ACHN (cell line): ENCODE measurements at places on chromosomes 1 and 21.

DNA sequence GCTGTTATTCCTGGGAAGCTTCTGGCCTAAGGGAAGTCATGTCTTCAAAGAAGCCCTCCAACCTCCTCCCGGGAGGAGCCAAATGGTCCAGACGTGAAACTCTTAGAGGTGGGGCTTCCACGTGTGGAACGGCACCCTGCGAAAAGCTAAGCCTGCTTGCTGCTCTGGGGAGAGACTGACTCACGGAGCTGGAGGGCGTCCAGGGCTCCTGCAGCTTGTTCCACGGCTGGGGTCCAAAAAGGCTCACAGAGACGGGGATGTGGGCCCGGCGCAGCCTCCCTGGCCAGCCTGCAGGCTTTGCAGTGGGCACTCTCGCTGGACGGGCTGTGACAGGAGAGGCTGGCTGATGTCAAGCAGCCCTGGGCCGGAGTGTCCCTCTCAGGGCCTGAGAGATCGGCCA is 105.1 kb downstream of the COLGALT2 start:
- DNase-seq: peak; percentile 62

DNA sequence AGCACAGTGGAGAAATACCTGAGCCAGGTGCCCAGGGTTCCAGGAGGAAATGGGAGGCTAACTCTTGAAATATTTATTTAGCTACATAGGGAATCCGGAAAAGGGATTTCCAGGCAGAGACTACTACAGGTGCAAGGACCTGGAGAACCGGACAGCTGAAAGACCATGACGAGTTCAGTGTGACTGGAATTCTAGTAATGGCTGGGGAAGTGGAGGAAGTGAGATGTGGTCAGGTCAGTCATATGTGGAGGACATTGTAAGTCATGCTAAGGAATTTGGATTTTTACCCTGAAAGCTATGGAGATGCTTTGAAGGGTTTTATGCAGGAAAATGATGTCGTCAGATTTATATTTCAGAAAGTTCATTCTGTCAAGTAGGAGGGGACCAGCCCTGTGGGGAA is 1.8 kb downstream of the CAP1 start:
- DNase-seq: peak; percentile 15

DNA sequence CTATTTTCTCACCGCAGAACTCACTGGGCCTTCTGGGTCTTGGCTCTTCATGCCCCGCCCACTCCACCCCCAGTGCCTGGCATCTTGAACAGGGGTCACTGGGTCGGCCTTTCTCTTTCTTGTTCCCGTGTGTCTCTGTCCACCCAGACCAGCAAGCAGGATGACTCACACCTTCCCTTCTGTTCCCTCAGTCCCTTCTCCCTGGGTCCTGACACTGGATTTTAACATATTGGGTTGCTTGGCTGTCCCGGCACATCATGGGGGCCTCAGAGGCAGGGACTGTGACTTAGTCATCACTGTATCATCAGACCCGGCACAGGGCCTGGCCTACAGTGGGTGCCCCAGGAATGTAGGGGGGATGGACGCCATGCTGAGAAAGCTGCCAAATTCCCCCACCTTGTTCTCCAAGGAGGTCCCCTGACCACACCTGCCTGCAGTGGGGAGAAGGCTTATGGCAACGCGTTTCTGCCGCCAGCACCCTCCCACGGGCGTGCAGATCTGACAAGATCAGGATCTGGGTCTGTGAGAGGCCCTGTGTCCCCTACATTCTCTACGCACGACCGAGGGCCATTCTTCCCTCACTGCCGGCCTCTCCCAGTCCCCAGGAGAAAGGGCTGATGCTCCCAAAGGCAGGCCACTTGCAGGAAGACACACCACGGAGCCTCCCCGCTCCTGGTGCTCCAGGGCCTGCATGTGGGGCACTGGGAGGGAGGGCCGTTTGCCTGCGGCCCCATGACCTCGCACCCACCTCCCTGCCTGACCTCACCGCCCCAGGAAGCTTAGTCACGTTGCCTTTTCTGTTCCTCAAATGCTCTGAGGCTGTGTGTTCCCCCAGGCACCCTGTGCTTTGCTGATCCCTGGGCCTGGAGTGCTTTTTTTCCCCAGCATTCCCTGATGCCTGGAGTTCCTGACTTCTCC is 157.2 kb upstream of the TMEM51 start:
- DNase-seq: peak; percentile 86

DNA sequence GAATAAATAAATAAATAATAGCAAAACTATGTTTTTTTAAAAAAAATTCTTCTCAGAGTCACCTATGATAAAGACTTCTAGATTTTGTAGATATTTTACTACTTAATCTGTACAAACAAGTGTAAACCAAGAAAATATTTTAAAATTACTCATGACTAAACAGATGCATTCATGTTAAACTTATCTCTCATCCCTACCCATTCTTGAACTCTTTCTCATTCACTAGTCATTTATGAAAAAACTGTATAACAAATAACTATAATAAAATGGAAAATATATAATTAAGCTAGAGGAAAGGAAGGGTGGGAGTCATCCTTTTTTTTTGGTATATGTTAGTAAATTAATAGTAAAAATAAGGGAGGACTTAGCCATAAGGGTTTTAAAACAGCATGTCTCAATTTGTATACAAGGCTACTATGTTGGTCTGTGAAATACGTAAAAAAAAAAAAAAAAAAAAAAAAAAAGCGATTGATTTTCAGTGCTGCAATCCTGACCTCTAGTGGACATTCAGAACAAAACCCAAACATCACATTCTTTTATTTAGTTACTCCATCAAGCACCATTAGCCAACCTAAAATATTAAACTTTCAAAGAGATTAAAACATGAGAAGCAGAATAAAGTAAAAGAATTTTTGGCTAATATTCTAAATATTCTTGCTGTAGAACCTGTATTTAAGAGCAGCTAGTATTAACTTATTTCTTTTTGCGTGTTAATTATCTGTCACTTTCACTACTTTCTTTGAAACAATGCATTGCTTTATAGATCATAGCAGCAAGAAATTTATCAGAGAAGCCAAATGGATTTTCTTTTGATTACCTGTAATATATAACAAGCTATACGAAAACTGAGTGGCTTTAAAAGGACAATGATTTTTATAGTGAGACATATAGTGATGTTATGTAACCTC is 255.8 kb upstream of the CACYBP start:
- DNase-seq: peak; percentile 62

GRCh38 chr1:186659890-186660341 is 20.3 kb downstream of the PTGS2 start:
- no peak for DNase-seq

DNA sequence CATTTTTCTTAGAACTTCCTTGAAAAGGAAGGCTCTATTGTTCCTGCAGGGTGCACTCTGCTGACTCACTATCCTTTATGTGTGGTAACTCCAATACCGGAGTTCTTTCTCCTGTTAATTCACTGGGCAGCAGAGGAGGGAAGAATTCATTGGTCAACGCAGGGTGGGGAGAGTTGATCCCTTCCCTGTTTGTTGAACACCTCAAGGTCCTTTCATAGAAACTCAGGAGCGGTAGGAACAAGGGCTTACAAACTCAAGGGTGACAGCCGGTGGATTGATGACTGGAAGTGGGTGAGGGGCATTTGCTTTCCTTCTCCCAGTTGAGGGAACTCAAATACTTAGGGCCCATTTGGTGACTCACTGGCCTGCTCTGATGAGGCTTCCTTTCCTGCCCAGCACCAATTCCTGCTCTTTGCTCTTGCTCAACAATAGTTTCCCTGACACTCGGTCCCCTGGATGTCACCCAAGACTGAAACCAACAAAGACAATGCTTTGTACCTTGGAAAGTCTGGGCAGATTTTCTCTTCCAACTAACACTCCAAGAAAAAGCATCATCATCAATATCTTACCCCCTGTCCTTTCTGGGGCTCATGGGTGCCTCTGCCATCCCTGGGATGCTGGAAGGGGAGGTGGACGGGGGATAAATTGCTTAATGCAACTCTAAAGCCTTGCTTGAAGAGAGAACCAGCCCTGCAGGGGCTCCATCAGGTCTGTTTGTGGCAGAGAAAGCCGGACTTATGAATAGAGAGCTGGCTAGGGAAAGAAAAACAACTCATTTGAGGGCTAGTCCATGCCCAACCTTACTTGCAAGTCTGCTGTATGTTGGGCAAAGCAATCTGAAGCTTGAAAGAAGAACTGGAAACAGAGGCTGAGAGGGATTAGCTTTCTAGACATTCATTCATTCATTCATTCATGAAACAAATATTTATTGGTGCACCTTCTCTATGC is 9.3 kb downstream of the SLC26A9 start:
- DNase-seq: no peak

- DNase-seq: no peak
Measured at GRCh38 chr21:33015756-33016155, 10.0 kb upstream of the OLIG2 start.

- DNase-seq: no peak
Measured at GRCh38 chr1:173476197-173476664, 904 bp upstream of the PRDX6 start.

- no peak for DNase-seq
Measured at GRCh38 chr1:36918604-36919003, 115.7 kb downstream of the GRIK3 start.

DNA sequence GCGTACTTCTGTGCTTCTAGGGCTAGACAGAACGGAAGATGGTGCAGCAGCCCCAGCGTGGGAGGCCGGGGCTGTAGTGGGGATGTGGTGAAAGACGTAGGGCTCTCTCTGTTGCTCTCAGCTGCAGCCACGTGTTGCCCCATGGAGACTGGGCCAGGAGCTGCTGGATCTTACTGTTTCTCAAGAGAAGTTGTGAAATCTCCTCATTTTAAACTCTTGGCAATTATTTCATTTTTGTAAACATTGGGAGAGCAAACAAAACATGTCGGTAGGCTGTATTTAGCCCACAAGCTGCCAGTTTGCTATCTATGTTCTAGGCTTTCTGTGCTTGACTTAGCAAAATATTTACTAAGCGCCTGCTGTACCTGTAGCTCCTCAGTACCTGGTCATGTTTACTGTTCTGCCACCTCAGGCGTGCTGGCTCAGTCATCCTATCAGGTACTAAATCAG is 15.9 kb upstream of the ELOA start:
- DNase-seq: no peak

- no peak for DNase-seq
Measured at GRCh38 chr1:174974711-174975119, 25.0 kb upstream of the CACYBP start.

DNA sequence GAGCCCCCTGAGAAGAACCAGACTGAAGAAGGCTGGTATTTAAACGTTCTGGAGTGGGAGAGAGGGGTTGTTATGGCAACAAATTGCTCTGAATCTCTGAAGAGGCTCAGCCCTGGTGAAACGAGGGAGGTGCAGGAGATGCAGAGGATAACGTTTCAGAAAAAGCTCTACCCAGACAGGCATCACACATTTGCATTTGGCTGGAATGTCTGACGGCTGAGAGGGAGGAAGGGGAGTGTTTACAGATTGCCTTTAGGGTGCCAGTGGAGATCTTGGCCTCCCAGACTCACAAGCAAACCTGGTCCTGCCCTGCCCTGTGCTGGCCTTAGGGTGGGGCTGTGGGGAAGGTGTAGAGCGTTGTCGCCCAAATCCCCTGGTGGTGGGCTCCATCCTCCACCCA is 169.0 kb upstream of the AJAP1 start:
- no peak for DNase-seq

DNA sequence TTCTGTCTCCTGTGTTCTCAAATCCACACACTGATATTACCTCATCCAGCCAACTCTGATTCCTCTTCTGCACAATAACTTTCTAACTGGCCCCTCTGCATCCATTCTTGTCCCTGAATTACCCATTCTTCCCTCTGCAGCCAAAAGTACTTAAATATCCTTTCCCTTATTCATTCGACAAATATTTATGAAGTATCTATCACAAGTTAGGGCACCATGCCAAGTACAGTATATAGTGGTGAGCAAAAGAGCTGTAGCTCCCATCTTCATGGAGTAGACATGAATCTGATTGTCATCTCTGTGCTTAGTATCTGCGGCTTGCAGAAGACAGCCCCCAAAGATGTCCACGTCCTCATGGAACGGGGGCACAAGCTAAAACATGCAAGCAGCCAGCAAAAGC is 316.8 kb downstream of the SETD4 start:
- no peak for DNase-seq

- no peak for DNase-seq
Measured at GRCh38 chr1:94982398-94982797, 55.5 kb upstream of the CNN3 start.

- DNase-seq: no peak
Measured at GRCh38 chr1:188225975-188226374, 1397.2 kb downstream of the PLA2G4A start.

GRCh38 chr1:223401873-223402789 is 8.9 kb downstream of the CCDC185 start:
- peak; percentile 47 for DNase-seq

DNA sequence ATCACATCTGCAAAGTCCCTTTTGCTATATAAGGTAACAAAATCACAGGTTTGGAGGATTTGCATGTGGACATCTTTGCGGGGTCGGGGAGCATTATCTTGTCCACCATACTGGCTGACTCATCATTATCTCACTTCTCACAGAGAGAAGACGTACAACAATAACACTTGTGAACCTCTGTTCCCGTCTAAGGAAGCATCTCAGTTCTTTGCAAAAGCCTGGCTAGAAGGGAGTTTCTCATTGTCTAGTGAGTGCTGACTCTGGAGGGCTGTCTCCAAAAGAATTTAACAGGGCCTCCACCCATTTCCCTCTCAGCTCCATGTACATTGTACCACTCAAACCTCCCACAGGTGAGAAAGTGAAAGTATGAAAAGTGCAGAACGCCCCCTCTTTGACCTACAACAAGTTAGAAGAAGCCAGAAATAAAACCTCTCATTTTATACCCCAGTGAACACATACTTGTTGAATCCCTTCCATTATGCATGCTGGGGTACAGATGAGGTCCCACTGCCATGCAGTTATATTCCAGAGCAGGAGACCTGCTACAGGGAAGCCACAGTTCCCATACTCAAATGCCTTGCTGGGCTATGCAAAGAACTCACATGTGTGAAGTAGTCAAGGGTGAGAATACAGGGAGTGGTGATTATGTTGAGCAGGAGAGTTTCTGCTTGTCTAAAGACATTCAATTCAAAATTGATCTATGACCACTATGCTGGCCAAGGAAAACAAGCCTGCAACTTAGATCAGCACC is 121.7 kb upstream of the PRDX6 start:
- DNase-seq: no peak

- no peak for DNase-seq
Measured at GRCh38 chr1:5526822-5527551, 465.2 kb downstream of the NPHP4 start.

- no peak for DNase-seq
Measured at GRCh38 chr1:161779393-161779792, 13.3 kb downstream of the ATF6 start.

- no peak for DNase-seq
Measured at GRCh38 chr1:220431554-220432239, 96.2 kb upstream of the MARK1 start.

- peak; percentile 34 for DNase-seq
Measured at GRCh38 chr1:31663622-31664452, 19.2 kb upstream of the PEF1 start.

DNA sequence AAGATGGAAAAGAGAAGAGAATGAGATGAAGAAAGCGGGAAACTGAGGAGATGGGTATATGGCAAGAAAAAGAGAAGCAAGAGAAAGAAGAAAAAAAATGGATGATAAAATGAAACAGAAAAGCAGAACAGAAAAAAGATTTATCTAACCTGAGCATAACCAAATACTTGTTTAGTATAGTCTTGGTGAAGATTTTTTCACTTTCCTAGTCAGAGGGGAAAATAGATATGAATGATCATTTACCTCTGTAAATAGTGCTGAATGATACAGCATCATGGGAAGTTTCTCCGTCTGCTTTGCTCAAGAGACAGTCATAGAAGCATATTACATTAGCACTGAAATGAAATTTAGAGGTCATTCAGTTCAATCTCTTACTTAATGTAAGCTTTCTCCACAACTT is 36.1 kb upstream of the PLPPR4 start:
- DNase-seq: no peak
